ENCODE measurements at places on chromosomes 6 and 20.

DNA sequence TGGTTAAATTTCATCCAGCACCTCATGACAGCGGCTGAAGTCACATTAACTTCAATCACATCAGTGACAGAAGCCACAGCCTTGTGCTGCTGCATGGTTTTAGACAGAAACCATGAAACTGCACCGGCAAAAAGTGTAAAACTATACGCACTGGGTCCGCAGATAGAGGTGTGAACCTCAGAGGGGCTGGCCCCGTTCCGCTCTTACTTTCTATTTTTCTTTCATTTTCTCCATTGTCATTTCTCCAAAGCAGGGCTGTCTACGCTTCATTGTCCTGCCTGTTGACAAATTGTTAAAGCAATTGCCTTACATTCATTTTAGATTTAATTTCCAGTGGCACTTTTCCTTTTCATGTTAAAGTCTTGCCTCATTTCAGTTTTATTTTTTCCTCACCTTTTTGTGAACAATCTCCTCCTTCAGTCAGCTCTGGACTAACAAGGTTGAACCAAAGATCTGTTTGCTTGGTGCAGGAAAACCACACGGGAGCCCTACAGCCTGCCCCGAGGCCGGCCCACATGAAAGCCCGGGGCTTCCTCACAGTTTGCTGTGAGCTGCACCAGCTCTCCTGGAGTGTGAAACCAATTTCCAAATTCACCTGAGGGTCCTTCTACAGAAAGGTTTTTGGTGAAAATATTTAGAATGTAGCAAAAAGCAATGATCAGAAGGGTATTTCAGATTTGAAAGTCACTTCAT, 63.7 kb downstream of the PRR18 start:
- no peak for DNase-seq

DNA sequence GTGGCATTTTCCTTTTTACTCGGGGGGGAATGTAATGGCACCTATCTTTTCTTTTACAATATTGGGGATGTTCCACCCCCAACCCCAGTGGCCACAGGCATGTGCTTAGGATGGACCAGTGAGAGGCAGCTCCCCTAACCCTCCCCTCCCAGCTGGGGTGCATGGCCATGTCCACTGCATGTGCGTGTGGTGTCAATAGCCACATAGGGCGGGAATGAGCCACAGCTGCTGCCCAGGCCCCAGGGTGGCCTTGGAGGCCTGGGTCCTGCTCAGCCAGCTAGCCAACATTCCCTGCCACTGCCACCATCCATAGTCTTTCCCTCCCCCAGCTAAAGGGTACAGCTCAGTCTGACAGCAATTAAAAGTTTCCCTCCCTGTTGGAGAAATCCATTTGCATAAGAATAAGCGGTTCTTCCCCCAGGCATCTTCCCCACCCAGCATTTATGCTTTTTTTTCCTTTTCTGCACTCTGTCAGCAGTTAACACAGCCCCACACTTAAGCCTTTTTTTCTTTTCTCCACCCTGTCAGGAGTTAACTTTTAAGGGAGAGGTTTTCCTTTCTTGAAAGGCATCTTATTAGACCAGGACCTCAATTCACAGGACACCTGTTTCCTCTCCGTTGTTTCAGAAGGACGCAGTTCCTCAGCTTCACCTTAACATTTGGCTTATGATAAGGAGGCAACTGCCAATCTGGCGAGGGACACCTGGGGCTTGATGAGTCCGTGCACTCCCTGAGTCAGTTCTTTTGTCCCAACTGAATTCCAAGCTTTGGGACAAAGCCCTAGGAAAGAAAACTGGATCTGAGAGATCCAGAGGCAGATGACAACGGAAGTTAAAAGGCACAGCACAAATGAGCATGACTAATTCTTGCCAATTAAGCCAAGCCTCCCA, 121.4 kb downstream of the TPBG start:
- no peak for DNase-seq

DNA sequence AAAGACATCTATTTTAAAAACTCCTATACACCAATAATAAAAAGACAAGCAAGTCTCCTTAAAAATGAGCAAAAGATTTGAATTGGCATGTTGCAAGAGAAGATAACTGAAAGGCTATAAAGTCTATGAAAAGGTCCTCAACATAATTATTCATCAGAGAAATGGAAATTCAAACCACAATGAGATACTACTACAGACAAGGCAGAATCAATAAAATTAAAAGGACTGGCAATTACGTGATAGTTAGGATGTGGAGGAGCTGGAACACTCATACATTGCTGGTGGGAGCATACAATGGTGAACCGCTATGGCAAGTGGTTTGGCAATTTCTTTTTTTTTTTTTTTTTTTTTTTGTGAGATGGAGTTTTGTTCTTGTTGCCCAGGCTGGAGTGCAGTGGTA, 43.8 kb upstream of the KIF13A start:
- DNase-seq = no peak

- no peak for DNase-seq
Observed at GRCh38 chr6:15484140-15484539, 178.7 kb downstream of the DTNBP1 start.

GRCh38 chr20:13139459-13140150, 81.5 kb upstream of the ISM1 start:
- DNase-seq = no peak

GRCh38 chr6:42978487-42978838, 518 bp downstream of the PEX6 start:
- DNase-seq = peak; percentile 33

- peak; percentile 67 for DNase-seq
Observed at GRCh38 chr20:25389858-25390537, 637 bp downstream of the ABHD12 start.

GRCh38 chr6:169881398-169881797, 130.0 kb downstream of the ERMARD start:
- no peak for DNase-seq

- no peak for DNase-seq
Observed at GRCh38 chr20:44209686-44210405, 725 bp downstream of the OSER1 start.

DNA sequence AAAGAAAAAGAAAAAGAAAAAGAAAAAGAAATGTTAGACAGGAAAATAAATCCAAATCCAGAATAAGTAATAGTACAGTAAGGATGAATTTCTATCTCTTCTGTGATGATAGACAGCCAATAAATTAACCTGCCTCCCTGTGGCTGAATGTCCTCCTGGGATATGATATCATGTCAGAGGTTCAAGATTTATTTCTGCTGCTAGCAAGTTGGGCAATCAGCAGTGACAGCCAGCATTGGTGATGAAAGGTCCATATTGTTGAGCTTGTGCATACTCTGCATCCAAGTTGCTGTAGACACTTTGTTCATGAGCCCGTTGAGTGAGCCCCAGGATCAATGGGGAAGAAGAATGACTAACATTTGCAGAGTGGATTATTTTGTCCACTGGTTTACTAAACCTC, 44.9 kb upstream of the CEP85L start:
- no peak for DNase-seq

- no peak for DNase-seq
Observed at GRCh38 chr6:68333442-68333841, 301.6 kb upstream of the ADGRB3 start.

DNA sequence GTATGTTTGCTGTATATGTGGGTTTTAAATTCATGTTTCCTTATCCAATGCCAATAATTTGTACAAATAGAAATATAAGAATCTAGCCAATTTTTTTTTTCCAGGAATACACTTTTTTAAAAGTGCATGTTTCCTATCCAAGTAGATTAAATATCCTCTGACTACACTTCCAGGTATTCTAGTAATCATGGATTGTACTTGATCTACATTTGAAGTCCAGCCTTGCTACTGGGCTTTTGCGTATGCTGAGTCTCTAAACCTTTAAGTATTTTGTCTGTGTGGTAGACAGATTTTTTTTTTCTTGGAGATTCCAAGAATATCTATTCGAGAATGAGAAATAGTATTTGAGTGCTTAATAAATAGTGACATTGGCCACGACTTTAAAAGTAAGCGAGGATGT, 188.3 kb downstream of the SASH1 start:
- no peak for DNase-seq

DNA sequence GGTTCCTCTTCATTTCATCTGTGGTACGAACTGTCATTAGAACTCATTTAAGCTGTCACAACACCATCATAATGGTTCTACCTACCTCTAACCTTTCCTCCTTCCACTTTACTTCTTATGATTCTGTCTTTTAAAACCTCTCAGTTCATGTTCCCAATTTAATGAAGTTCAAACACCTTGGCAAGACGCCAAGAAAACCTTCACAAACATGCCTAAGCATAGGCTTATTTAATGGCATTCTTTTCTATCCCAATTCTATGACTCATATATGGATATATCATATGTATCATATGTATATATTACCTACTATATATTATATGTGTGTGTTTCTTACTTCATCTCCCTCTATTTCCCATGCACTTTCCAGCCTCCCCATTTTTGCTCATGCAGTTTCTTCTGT, 283.4 kb upstream of the TBX18 start:
- no peak for DNase-seq

GRCh38 chr6:106473812-106474211, 113.3 kb downstream of the CRYBG1 start:
- DNase-seq = no peak

Measured in GM06990 (cell line).